ENCODE measurements at places on chromosomes 5 and 9.

GRCh38 chr5:138762110-138762509 is 8.9 kb downstream of the CTNNA1 start:
- no peak for DNase-seq

DNA sequence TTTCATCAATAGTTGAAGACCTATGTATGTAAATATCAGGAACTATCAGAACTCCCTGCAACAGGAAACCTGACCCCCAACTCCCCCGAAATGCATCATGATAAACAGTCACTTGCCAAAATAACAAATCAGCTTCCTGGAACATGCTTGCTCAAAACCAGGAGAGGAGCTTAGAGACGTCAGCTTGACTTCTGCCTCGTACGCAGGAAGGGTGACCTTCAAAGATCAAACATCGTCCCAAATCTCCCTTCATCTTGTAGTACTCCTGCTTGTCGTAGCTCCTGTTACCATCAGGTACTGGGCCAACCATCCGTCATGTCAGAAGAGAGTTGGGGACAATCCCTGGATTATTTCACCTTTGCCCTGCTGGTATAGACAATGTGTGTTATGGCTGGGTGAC is 396.1 kb downstream of the GADD45G start:
- no peak for DNase-seq

DNA sequence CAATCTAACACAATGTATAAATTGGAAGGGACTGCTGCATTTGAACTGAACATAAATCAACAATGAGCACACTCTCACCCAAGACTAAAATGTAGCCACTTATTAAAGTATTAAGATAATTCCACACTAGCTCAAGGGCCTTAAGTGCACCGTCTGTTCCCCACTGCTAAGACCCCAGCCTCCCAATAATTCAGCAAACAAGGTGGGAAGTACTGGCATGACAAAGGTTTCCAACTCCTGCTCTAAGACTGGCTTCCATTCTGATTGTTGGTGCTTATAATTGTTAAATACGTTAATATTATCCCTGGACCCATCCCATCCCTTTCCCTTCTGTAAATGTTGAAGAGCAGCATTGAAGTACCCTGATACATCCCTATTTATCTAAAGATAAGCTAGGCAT is 636.7 kb downstream of the NR2F1-AS1 start:
- DNase-seq: no peak

DNA sequence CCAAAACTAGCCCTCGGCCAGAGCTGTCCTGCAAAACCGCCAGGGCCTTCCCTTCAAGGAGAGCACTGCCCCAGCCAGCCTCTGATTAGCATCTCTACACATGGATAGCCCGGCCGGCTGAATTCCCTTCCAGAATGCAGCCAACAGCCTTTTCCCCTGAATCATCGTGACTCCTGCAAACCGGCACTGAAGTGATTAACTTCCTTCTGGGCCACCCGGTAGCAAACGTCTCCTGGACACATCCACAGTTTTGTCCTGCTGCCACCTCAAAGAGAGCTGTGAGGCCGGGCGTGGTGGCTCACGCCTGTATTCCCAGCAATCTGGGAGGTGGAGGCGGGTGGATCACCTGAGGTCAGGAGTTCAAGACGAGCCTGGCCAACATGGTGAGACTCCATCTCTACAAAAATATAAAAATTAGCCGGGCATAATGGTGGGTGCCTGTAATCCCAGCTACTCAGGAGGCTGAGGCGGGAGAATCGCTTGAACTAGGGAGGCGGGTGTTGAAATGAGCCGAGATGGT is 21.1 kb upstream of the EEIG1 start:
- no peak for DNase-seq

DNA sequence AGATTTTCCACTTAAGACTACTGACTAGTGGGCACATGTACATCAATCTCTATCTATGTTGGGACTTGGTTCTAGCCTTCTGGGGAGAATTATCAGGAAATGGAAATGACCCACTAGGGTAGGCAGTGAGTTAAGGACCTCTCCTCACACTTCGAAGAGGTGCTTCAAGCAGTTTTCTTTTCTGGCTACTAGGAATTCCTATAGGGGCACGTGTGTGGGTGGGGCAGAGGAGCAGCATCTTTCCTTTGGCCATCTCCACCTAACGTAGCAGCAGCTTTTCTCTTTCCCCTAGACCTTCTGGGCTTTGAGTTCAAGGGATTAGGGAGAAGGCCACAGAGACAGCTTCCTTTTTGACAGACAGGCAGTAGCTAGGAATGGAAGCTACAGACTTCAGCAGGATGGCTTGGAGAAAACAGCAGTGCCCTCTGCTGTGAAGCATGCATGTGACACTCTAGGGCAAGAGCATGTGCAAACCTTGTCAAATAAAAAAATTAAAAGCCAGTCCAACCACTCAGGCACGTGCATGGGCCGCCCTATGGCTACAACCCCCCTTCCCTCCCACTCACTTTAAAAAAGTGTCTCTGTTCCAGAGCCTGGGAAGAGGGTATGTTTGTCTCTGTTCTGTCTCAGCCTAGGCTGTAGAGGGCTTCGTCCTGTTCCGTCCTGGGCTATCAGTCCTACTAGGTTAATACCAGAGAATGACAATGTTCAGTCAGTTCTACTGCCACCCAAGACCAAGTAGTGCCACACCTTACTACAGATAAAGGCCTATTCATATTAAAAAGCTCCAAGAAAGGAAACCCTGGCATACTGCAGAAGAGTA is 8.7 kb upstream of the GFRA3 start:
- no peak for DNase-seq

DNA sequence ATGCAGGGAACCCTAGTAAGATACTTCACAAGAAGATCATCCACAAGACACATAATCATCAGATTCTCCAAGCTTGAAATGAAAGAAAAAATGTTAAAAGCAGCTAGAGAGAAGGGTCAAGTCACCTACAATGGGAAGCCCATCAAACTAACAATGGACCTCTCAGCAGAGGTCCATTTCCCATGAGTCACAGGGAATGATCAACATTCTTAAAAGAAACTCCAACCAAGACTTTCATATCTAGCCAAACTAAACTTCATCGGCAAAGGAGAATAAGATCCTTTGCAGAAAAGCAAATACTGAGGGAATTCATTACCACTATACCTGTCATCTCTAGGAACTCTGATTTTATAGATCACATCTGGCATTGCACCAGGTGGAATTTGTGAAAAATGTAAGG is 52.9 kb upstream of the SPATA31E1 start:
- DNase-seq: no peak

GRCh38 chr5:54693936-54694657 is 176.5 kb downstream of the SNX18 start:
- DNase-seq: no peak

DNA sequence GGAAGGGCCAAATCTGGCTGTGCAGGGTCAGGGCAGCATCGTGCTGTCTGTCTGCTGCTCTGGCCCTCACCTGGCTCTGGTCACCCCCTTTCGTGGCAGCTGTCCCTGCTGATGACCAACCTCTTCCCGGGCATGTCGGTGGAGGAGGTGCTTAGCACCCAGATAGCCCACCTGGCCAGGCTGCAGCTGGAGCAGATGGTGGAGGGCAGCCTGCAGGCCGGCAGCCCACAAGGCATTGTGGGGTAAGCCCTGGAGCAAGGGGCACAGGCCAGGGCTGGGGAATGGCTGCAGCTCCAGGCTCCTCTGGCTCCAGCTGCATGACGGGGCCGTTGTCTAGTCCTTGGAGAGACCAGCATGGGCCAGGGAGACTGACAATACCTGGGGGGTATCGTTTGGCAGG is 8.2 kb downstream of the TOR2A start:
- no peak for DNase-seq

- DNase-seq: no peak
These were observed 942.9 kb downstream of the CDH18 start for GRCh38 chr5:19044931-19045695.

DNA sequence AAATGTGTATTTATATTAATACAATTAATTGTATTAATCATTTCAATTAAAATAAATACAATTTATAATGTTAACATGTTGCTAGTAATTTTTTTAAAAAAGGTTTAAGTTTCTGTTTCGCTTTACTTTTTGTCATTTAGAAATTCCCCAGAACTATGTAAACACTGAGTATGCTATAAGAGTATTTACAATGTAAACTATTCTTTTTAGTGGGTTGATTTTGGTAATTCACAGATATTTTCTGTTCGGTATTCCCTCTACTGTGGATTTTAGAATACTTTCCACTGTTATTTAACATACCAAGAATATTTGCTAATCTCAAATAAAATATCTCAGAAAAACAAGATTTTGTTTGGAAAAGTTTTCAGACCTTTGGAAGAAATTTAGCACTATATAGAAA is 1564.4 kb downstream of the EFNA5 start:
- no peak for DNase-seq

DNA sequence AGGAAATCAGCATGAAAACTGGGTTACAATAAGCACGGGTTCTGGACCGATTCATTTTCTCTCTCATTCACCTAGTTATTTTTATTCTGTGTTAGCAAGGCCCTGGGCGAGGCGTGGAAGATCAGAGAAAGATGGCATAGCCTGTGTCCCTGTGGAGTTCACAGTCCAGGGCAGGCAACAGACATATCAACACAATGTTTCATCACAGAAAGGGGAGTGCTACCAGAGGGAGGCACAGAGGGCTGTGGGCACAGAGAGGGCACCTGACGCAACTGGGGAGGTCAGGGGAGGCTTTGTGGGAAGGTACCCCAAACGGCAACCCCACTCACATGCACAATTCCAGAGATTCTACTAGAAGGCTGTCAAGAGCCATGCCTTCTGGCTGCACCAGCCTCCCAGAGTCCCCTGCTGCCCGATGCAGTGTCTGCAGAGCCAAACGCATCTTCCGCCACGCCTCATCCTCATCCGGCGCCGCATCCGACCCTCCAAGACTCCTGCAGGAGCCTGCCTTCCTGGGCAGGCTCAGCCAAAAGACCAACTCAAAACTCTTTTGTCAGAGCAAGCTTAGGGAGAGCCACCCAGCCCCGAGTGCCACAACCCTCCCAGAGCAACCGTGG is 1.4 kb downstream of the FAM193B start:
- no peak for DNase-seq

DNA sequence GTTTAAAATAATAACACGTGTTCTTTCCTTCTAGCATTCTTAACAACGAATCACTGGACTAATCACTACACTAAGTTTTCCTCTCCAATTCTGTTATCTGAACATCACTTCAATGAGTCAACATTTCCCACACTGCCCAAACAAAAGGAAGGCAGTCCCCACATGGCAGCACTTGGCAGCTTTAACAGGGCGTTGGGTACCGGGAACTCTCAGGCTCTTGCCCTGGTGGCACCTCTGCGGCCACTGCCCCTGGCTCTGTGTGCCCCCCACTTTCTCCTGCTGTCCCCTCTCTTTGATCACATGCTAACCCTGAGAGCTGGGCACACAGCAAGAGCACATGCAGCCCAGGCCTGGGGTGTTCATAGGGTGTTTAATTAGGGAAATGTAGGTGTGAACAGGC is 15.7 kb downstream of the SLC6A3 start:
- DNase-seq: no peak

GRCh38 chr5:44622331-44622730 is 186.4 kb upstream of the MRPS30 start:
- no peak for DNase-seq

GRCh38 chr9:127313042-127313560 is 48.5 kb downstream of the GARNL3 start:
- DNase-seq: no peak

DNA sequence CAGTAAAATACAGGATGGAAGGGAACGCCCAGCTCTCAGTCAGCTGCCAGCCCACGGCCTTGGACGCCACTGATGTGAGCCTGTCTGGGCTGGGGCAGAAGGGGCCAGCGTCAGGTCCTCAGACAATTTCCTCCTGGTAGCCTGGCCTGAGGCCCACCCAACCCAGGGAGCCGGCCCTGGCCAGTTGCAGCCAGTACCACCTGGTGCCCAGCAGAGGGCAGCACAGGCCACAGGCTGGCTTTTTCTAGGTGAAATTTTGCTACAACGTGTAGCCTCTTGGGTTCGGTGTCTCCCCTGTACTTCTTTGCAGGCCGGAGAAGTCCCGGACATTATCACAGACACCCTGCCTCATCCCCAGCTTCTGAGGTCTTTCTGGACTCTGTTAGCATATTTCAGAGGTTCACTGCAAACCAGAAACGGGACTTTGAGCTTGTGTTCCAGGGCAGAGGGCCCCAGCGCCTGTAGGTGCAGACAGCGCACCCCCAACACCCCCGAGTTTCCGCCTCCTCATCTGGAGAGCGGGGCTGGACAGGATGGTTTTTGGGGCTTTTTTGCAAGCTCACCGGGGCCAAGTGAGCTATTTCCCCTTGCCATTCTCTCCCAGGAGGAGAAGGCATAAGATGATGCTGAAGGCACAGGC is 45.9 kb upstream of the KCNMB1 start:
- peak; percentile 51 for DNase-seq

GRCh38 chr5:485946-486491 is 38.2 kb downstream of the SLC9A3 start:
- peak; percentile 42 for DNase-seq

DNA sequence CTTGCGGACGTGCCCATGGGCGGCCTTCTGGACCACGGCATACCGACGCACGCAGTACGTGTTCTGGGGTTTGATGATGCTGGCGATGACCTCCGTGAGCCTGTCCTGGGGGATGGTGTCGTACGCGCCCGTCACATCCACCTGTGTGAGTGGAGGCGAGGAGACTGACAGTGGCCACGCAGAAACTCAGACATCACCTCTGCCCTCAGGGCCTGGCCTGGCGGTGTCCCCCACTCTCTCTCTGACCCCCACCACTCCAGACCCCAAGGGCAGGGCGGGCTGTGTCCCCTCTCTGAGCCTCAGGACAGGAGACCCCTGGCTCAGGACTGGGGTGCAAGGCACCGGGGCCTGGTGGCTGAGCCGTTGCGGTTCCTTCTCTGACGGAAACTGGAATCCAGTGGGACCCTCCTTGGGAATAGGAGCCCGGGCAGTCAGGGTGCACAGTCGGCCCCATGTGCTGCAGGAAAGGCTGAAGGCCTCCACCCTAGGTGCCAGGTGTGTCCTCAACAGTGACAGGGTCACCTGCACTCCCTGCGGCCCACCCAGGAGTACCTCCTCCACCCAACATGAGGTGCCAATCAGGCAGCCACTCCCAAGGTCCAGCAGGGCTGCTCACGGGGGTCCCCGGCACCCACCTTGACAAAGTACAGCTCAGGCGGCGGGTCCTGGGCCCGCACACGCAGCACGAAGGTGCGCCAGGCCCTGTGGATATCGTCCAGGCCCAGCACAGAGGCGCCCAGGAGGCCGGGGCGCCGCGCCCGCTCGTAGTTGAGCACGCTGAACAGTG is 16.0 kb downstream of the TERT start:
- DNase-seq: no peak

- no peak for DNase-seq
These were observed 3.6 kb upstream of the ADAMTS2 start for GRCh38 chr5:179348843-179349242.

Measured in CD4-positive, alpha-beta T cell treated with Interleukin-4 for 1 hour (primary cell).